ENCODE measurements at places on chromosomes 13 and 19.

GRCh38 chr13:23377983-23378632 lies 55.4 kb downstream of the SACS start:
- DNase-seq: peak; percentile 91

- no peak for DNase-seq
Observed at GRCh38 chr13:42681326-42682100, 99.9 kb upstream of the FAM216B start.

- no peak for DNase-seq
Observed at GRCh38 chr13:35744566-35745178, 268.2 kb upstream of the MAB21L1 start.

- DNase-seq: no peak
Observed at GRCh38 chr19:1206864-1207450, 1.4 kb downstream of the STK11 start.

- no peak for DNase-seq
Observed at GRCh38 chr13:40148101-40148500, 492.6 kb downstream of the COG6 start.

DNA sequence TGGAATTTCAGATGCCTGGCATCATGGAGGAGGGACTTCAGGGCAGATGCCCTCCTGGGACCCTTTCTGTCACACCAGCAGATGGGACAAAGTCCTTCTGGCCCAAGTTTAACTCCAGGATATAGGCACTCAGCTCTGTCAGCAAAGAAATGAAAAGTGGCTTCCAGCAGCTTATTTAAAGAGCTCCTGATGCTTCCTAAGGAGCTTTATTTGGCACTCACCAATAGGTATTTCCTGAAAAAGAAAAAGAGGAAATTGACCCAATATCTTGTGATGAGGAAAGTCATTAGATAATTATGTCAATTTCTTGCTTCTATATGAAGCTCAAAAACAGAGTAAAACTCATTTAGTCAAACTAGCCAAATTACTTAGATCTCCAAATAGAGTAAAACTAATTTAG lies 224.6 kb downstream of the RAP2A start:
- DNase-seq: no peak

DNA sequence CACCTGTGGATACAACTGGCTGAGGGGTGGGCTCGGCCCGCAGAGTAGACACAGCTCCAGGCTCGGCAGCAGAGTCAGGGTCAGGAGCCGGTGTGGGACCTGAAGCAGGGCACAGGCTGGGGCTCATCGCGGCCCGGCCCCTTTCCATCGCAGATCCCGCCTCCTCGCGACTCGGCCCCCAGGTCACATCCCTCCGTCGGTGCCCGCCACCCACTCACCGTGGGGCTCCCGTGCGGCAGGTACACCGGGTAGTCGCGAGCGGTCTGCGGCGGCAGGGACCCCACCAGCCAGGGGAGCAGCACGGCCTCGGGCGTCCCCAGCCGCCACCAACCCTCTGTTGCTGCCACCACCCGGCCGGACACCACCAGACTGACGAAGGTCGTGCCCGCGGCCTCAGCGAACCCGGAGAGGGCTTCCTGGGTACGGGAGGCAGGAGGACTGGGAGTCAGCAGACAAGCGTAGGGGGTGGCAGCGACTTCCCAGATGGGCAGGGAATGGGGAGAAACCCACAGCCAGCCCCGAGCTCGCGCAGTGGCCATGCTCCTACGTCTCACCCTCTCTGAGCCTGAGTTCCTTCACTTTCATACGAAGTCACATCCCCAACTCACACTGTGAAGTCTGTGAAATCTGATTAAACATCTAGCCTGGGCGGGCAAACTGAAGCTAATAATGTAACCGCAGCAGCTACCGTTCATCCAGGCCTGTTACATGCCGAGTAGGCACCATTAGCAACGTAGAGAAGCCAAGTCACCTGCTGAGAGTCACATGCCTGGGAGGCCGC lies 3.7 kb downstream of the FUZ start:
- DNase-seq: peak; percentile 61

DNA sequence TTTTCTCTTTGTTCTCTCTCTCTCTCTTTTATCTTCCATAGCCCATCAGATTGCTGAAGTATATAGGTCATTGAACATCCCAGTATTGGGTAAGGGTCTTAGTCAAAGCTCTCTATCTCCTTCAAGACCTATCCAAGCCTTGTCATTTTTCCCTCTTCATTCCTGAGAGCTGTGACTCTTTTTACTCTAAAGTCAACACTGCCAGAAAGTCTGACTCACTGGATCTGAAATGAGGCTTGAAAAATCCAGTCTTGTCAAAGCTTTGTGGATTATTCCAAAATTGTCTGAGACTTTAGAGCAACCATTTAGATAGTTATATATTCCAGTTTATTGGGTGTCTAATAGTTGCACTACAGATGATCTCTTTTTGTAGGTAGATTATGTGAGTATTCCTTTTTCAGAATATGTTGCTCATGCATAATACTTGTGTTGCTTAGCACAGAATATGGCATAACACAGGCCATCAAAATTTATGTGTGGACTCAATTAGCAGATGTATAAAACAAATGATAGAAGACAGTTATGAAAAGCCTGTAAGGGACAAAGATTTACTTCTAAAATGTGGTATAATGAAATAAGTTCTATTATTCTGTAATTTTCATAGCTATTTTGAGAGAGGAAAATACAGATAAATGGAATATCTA lies 389.3 kb upstream of the PCDH9 start:
- DNase-seq: no peak

DNA sequence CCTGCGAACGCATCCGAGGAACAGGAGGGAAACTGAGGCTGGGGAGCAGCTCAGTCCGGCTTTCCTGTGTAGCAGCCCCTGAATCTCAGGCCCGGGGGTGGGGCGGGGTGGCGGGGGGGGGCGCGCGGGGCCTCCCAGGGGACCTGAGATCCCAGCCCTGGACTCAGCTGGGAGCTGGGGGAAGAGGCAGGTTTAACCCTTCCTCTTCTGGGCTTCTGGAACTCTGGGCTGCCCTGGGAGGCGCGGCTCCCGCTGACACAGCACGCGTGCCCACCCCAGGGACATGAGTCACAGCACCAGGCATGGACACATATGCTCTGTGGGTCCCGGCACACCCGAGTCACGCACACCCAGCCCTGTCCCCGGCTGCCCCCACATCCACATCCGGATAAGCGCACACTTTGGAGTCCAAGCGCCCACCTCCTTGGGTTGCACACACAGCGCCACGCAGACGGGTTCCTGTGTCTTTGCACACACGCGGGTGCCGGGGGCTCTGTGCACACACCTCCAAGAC lies 3.5 kb upstream of the CIRBP start:
- DNase-seq: peak; percentile 70

DNA sequence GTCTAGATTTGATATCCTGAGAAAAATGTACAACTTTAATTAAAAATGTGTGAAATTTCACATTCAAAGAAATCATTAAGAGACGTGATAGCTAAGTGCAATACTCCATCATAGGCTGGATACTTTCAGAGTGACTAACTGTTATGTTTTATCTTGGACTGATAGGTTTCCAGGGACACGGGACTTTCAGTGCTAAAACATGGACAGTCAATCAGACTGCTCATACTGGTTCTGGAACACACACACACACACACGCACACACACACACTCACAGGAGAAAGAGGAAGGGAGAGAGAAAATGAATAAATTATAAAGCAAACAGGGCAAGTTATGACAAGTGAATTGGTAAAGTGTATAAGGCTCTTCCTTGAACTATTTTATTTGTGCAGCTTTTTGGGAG lies 955.9 kb downstream of the SLITRK5 start:
- DNase-seq: no peak

- no peak for DNase-seq
Observed at GRCh38 chr19:4730740-4731171, 7.1 kb upstream of the DPP9 start.

GRCh38 chr19:1122972-1123363 lies 19.2 kb downstream of the GPX4 start:
- DNase-seq: peak; percentile 96

GRCh38 chr19:38270587-38271167 lies 6.3 kb downstream of the SPINT2 start:
- peak; percentile 23 for DNase-seq

- DNase-seq: peak; percentile 38
Observed at GRCh38 chr13:93522501-93522900, 295.9 kb downstream of the GPC6 start.

- DNase-seq: peak; percentile 87
Observed at GRCh38 chr19:34345947-34346351, 19.0 kb upstream of the GPI start.

DNA sequence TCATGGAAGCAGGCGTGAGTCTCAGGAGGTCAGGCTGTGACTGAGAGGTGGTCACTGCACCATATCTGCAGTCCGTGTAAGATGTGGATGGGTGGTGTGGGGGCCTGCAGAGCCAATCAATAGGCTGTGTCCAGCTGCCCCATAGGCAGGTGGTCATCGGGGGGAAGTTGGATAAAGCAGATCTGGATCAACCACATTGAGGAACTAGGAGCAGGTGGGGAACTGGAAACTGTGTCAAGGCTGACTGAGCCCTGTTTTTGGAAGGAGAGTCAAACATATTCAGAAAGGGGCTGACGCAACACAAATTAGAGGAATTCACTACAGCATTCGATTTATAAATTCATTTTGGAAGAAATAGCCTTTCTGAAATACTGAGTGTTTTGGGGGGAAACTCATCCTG lies 15.0 kb downstream of the CLEC4M start:
- no peak for DNase-seq

GRCh38 chr19:38583985-38584305 lies 33.8 kb downstream of the MAP4K1 start:
- DNase-seq: no peak

- no peak for DNase-seq
Observed at GRCh38 chr19:6577476-6578125, 13.3 kb downstream of the CD70 start.

- no peak for DNase-seq
Observed at GRCh38 chr13:75600371-75600770, 35.8 kb upstream of the LMO7 start.

DNA sequence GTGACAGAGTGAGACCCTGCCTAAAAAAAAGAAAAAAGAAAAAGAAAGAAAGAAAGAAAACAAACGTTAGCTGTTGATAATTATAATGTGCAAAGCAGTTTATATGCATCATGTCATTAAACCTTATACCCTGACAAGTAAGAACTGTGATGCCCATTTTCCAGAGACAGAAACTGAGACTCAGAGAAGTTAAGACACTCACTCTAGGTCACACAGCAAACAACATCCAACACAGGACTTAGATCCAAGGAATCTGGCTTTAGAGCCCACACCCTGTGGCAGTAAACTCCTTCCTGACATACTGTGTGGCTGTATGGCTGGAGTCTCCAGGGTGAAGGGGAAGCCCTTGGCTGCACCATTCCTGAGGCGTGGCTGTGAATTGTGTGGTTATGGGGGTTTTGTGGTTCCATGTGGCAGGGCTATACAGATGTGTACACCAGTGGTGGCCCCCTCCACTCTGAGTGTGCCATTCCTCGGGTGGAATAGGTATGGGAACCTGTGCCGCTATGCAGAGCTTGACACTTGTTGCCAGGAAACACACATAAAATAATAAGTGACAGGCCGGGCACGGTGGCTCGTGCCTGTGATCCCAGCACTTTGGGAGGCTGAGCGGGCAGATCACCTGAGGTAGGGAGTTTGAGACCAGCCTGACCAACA lies 15.6 kb downstream of the AXL start:
- no peak for DNase-seq

- DNase-seq: no peak
Observed at GRCh38 chr19:27652796-27653195, 1560.2 kb downstream of the UQCRFS1 start.

- DNase-seq: peak; percentile 66
Observed at GRCh38 chr19:16066611-16067104, 9.6 kb upstream of the TPM4 start.

GRCh38 chr19:55546822-55547614 lies 1.7 kb upstream of the SBK3 start:
- peak; percentile 69 for DNase-seq

DNA sequence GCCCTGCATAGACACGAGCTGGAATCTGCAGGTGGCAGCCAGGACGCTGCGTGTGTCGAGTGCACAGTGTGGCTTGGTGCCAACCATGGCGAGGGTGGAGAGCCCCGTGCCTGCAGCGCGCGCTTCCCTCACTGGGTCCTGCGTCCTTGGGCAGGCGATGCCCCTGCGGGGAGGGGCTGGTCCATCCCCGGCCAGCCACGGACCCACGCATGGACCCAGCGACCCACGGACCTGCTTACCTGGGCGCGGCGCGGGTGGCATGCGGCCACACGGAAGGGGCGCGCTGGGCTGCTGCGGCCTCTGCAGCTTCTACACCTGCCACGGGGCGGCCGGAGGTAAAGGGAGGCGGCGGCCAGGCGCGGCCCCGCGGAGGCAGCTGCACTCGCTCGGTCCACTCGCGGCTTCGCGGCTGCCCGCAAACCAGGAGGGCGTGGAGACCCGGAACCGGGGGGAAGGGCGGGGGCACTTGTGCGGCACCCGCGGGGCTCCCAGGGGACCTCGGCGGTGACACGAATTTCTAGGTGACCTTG lies 569 bp upstream of the MCF2L start:
- no peak for DNase-seq

- DNase-seq: no peak
Observed at GRCh38 chr19:47109541-47110375, 3.8 kb downstream of the ZC3H4 start.

DNA sequence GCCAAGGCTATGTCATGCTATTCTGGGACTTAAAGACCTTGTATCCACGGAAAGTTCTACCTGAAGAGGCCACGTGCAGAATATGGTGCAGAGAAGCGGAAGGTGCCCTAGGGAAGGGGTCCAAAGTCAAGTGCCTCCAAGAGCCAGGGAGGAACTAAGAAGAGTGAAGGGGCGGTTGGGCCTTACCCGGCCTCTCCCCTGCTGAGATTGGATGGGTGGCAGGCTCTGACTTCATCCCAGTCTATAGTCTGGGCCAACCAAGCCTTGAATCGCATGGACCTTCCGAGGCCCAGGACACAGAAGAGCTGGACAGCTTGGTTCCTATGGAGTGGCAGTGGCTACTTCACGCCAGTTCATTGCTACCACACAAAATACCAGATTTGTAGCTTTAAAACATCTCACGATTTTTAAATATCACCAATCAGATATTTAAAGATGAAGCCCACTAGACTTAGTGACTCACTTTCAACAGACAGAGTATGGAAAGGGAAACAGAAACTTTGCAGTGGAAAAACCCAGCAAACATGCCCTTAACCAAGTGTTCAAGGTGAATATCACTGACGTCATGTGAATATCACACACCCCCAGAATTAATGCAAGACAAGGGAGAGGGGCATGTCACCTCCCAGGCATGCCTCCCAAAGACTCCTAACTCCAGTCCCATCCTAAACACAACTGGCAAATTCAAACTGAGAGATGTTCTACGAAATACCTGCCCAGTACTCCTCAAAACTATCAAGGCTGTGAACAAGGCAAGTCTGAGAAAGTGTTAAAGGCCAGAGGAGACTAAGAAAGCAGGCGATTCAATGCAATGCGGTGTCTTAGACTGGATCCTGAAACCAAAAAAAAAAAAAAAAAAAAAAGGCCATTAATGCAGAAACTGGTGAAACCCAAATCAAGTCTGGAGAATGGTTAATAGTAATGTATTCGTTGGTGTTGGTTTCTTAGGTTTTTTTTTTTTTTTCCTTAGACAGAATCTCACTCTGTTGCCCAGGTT lies 10.2 kb downstream of the C19orf12 start:
- DNase-seq: no peak

GRCh38 chr19:8629996-8630683 lies at the start of gene NFILZ:
NFILZ (plus strand) TSS chr19:8630633; CDS start chr19:8676766, 46,133 bp downstream.
- DNase-seq: no peak

- no peak for DNase-seq
Observed at GRCh38 chr19:18501832-18502231, 20.0 kb downstream of the ELL start.
